Mucosa of descending colon (tissue), 3 donors: ENCODE measurements at places on chromosomes 1 and 21.

DNA sequence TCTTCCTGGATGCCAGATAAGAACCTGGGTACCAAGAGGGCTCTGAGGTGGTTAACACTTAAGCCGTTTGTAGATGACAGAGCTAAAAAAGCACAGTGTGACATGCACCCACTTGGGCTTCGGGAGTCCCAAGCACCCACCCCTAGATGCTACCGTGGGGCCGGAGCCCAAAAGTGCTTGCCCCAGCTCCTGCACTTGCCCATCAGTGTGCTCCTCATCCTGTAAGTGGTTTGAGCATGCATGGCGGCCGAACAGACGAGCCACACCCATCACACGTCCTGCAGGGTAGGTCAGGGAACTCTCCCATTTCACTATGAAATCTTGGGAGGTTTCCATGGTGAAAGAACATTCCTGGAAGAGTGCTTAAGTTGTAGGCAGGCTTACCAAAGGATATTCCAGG lies 158.9 kb upstream of the TNR start:
- no peak for DNase-seq

- no peak for DNase-seq
These were observed 37.9 kb downstream of the FABP3 start for GRCh38 chr1:31335007-31335406.

DNA sequence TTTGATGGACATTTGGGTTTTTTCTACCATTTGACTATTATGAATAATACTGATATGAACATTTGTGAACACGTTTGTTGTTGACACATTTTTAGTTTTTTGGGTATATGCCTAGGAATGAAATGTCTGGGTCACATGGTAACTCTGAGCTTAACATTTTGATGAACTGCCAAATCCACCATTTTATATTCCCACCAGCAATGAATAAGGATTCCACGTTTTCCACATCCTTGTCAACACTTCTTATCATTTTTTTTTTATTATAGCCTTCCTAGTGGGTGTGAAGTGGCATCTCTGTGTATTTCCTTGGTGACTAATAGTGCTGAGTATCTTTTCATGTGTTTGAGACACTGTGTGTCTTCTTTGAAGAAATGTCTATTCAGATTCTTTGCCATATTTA lies 67.6 kb downstream of the RASAL2 start:
- DNase-seq = no peak

DNA sequence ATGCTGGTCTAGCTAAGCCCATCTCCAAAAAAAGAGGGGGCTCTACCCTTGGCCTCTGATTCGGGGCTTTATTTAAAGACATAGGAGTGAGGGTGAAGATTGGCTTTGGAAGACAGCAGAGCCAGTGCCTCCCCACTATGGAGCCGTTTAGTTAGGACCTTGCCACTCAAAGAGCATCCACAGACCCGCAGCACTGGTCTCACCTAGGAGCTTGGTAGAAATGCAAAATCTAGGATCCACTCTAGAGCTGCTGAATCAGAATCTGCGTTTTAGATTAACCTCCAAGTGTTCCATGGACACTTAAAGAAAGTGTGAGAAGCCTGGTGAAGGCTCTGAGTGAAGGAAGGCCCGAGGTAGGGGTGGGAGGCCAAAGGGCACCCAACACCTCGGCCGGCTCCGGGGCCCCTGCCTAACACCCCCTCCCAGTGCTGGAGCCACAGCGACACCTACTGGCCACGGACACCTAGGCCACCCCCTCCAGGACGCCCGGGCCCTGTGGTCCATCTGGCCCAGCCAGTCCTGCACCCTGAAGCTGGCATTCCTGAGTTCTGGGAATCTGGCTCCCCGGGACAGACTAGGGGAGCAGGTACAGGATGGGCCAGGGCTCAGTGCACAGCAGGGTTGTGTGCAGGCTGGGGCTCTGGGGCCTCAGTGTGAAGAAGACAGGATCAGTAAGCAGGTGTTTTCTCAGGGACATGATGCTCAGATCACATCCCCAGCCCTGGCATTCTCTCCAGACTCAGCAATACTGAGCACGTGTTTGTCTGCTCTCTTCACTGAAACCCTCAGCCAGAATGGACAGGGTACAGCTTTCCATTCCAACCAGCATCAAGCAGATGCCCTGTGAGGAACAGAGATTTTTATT lies 79.2 kb downstream of the TMEM53 start:
- peak; percentile 78 for DNase-seq

- peak; percentile 82 for DNase-seq
These were observed 2.1 kb downstream of the B4GALT2 start for GRCh38 chr1:43981135-43981491.

- DNase-seq = no peak
These were observed 470 bp downstream of the TNR start for GRCh38 chr1:175742790-175743459.

GRCh38 chr1:35111106-35111505 lies 31.9 kb downstream of the ZMYM1 start:
- no peak for DNase-seq

DNA sequence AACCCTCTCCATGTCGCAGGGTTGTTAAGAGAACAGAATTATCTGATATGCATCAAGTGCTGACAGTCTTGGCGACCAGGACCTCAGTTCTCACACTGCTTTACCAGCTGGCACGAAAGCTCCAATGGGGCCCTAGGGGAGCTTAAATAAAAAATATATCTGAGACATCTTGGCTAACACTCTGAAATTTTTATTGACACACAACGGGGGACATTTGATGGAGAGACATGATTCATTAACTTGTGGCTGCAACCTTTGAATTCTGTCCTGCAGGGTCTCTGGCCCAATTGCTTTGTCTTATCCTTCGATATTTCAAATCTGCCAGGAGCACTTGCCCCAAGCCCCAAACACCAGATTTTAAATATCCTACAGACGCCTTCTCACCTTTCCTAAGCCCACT lies 567.0 kb downstream of the AJAP1 start:
- no peak for DNase-seq

DNA sequence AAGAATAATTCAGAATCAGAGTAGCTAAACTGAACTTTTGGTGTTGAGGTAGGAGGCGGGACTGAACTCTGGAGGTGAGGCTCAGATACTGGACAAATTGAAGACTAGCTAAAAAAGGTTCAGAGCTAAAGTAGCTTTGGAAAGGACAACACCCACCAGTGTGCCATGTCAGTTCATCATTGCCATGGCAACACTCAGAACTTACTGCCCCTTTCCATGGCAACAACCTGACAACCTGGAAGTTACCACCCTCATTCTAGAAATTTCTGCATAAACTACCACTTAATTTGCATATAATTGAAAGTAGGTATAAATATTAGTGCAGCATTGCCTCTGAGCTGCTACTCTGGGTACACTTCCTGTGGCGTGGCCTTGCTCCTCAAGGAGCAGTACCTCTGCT lies 30.3 kb upstream of the POGK start:
- DNase-seq = no peak

DNA sequence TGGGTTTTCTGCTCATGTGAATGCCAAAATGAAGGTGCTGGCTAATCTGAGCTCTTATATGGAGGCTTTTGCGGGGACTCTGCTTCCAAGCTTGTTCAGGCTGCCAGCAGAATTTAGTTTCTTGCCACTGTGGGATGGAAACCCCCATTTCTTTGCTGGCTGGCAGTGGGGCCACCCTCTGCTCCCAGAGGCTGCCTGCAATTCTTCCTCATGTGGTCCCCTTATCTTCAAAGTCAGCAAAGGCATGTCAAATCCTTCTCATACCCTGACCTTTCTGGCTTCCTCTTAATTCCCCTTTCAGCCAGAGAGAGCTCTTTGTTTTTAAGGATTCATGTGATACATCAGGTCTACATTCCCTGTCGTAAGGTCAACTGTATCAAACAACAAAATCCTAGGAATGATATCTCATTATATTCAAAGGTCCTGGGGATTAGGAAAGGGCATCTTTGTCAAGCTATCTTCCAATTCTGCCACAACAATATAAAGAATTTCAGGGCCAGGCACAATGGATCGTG lies 5.2 kb upstream of the GPR161 start:
- DNase-seq = no peak

- DNase-seq = no peak
These were observed 40.5 kb downstream of the MAP3K7CL start for GRCh38 chr21:29170944-29171343.

DNA sequence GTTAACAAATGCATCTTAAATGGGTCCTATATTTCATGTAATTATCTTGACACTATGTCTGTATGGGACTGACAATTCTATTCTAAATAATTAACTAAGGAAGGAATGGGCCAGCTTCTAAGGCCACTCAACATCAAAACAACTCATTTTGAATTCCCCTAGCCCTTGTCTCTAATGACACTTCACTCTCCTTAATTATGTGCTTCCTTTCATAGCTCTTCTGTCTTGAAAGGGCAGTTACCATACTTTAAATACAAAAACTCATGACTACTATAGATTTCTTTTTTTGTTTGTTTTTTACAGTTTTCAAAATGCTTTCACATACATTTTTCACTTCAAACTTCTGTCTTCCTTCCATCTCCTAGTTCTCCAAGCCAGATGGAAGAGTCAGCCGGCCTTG lies 126.1 kb upstream of the CHODL start:
- DNase-seq = no peak

- DNase-seq = no peak
These were observed 6.6 kb upstream of the AK4 start for GRCh38 chr1:65141394-65141793.

DNA sequence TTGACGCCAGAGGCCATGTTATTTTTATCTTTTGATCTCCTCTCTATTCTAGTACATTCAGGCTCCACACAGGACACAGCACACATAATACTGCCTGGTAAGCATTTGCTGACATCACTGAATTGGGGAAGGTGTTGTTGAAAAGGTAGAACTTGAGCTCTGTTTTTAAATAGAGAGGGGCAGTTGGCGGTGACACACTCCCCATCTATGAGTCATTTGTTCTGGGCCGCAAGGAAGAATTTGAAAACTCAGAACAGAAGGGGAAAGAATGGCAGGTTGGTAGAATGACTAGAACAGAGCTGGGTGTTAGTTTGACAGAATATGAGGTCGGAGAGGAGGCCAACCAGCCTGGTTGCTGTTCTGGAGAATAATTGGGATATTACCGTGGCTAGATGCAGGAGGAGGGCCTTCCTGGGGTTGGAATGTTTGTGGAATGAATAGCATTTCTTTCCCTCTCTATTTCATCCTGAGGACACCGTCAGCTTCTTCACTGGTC lies 52.1 kb upstream of the ERRFI1 start:
- DNase-seq = no peak

- DNase-seq = no peak
These were observed 98.9 kb downstream of the TMEM53 start for GRCh38 chr1:44575396-44575795.

DNA sequence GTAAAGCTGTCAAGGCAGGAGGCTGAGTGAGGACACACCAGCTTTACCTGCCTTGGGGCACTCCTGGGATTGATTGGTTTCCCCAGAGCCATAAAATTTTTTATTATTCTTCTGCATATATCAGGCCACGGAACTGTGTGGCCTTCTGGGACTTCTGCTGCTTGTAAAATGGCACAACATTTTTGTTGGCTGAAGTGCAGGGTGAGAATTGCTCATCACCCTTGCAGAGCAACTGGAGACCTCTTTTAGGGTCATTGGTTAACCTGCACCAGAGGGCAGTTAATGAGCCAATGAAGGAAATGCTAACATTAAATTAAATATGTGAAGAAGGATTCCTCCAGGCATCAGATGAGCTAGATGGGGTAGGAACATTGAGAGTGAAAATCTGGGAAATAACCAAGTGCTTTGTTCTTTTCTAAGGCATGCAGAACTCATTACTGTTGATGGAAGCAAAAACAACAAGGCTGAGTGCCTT lies 87.7 kb downstream of the LTN1 start:
- DNase-seq = peak; percentile 25

DNA sequence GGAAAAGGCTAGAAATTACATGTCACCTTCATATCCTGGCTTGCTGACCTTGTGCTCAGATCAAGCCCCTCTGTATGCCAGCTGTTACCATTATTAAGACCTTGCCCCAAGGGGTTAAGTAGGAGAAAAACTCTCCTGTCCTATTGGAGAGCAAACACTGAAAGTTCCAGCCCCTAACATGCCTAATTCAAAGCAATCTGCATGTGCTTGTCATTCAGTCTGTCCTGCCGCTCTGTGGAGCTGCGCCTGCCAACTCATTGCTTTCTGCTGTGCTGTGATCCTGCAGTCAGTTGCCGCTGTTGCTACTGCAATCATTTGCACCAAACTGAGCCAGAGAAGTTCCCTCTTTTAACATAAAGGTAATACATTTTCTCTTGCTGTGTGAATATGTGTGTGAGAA lies 113.4 kb downstream of the DISP1 start:
- DNase-seq = peak; percentile 50

DNA sequence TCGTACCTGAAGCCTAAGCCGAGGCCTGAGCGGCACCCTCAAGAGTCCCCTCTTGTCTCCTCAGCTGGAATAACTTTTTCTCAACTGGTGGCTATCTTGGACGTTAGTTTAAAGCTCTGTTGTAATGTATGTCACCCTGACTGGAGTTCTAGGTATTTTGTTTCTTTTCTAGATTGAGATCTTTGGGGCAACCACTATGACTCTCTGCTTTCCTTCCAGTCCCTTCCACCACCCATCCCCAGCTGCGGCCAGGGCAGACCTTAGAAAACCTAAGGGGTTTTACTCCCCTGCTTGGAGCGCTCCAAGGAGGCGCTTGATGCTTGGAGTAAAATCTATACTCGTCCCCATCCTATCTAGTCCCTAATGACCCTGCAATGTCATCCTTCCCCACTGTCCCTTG lies 74.6 kb upstream of the MRPS6 start:
- no peak for DNase-seq

DNA sequence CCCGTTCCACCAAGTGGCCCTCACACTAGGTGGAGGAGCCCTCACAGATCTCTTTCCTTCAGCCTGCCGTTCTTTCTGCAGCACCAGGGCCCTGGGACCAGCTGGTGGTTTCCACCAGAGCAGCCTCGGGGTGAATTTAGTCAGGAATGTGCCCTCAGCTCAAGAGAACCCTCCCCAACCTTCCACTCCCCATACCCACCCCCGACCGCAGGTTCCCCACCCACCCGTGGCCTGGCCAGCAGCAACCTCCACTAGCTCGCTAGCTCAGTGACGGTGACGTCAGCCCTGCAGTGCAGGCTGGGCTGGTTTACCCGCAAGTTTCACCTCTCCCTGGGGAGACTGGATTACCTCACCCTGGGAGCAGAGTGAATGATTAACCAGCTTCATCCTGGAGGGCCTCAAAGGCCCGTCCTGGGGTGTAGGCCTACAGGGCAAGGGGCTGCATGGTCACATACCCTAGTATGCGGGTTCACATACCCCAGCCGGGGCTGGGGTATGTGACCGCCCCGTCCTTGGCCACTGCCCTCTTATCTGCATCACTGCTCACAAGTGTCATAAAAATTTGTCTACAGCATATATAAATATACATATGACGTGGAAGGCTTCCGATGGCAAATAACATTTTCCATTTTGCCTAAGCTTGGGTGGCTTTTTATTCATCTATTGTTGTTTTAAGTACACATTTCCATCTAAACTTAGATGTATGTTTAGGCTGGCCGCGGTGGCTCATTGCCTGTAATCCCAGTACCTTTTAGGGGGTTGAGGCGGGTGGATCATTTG lies 24.5 kb downstream of the ELF3 start:
- DNase-seq = peak; percentile 95
